ENCODE measurements at places on chromosomes 13 and 19.

GRCh38 chr19:43774103-43774939 is 6.5 kb downstream of the KCNN4 start:
- peak; percentile 71 for DNase-seq

- no peak for DNase-seq
These were observed 534 bp upstream of the HPN start for GRCh38 chr19:35040826-35041547.

- DNase-seq = peak; percentile 53
These were observed 18.2 kb downstream of the IL17D start for GRCh38 chr13:20721454-20722357.

- no peak for DNase-seq
These were observed 377.2 kb upstream of the GPC6 start for GRCh38 chr13:92849381-92849780.

DNA sequence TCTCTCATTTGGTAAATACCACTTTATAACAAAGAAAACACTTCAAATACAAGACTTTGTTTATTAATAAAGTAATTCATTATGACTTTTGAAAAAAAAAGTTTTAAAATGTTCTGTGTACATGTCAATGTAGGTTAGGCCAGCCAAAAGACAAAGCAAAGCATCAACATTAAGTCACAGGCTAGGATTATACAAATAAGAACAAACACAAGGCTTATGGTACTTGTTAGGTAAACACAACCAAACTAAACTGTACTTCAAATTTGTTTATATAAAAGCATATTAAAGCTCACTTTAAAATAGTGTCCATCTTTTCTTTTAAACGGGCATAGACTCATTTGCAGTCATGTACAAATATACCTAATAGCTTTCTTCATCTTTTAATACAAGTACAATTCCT is 86.6 kb downstream of the ZDHHC20 start:
- no peak for DNase-seq

- no peak for DNase-seq
These were observed 20.5 kb upstream of the ARL11 start for GRCh38 chr13:49607761-49608160.

- peak; percentile 33 for DNase-seq
These were observed 28.2 kb downstream of the KCNC3 start for GRCh38 chr19:50300814-50301606.

GRCh38 chr13:40410315-40410714 is 256.1 kb downstream of the FOXO1 start:
- DNase-seq = no peak

DNA sequence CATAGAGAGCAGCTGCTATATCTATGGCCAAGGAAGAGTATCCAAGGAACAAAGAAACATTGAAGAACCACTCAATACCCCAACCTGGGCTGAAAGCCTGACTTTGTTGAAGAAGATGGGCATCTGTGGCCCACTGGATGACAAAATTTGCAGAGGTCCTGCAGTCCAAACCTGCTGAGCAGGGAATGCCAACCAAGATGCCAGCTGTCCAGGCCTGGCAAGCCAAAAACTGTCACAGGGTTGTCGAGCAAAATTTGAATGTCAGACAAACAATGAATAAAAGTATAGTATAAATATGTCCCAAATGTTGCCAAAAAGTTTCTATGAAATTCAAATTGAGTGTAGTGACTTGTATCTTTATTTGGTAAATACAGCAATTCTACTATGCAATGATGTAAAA is 1040.2 kb downstream of the PCDH9 start:
- DNase-seq = no peak

DNA sequence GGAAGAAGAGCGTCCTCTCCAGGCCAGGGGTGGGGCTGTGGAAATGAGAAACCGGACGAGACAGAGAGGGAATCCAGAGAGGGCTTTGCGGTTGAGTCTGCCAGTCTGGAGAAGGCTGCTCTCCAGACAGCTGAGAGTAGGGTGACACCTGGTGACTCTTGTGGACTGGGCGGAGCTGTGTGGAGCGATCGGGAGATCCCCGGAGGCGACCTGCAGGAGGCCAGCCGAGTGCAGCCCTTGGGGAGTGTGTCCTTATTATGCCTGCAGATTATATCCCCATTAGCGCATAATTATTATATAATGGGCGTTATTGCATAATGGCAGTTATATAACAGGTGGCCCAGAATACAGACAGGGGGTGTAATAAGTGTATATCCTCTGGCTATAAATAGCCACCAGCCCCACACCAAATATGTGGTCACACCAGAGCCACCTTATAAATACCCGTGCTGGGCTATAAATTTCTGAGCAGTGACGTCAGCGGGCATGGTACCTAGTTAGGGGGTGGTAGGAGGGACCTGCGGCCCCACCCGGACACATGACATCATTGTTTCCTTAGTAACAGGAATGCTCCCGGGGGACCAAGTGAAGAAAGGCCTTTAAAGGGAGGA is 41.2 kb downstream of the NFIX start:
- DNase-seq = peak; percentile 83

DNA sequence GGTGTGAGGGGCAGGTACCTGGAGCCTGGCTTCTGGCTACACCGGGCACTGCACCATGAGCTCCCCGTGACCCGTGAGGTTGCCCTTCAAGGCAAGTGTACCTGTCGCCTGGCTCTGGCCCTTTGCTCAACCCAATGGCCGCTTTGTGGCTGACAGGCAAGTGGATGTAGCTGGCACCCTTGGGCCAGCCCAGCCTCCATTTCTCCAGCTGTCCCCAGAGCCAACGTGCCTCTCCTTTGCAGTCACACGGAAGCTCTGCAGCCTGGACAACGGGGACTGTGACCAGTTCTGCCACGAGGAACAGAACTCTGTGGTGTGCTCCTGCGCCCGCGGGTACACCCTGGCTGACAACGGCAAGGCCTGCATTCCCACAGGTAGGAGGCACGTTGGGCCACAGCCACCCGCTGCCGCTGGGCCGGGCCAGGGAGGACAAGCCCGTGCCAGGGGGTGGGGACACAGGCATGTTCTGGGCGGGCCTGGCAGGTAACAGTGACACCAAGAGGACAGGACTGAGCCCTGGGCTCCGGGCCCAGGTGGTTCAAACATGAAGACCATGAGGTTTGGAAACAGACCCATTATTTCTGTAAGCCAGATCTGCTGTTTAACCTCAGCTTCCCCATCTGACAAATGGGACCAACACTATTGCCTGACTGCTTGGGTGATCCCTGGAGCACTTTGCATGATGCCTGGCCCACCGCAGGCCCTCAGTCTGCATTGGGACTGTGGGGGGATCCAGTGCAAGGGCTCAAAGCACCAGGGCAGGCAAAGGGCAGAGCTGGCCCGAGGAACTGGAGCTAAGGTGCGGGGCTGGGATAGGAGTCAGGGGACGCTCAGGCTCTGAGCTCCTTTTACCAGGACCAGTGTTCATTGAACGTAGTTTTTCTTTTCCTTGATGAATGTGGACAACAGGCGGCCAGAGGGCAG is 17.5 kb upstream of the PROZ start:
- DNase-seq = no peak

GRCh38 chr13:66520511-66521355 is 709.4 kb downstream of the PCDH9 start:
- DNase-seq = no peak

GRCh38 chr19:2636897-2637683 is 65.4 kb downstream of the GNG7 start:
- DNase-seq = peak; percentile 53

DNA sequence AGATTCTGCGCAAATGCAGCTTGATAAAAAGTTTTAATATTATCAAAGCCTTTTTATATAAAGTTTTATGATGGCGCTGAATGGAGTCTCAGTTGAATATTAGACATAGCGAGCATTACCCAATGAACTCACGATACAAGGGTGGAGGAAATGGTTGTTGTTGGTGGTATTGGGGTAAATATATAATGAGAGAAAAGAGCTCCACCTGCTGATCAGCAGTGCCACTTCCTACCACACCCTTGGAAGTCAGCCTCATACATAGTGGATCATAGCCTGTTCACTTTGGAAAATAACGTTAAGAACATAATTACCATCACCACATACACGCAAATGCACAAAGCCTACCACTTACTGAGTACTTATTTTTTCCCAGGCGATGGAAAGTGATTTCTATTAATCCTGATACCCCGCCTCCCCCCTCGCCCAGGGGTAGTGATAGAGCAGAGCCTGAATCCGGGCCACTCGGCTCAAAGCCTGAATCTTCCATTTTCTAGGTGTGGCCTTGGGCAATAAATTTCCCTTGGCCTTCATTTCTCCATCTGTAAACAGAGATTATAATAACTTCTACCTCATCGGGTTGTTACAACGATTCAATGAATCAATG is 358.3 kb downstream of the KLF5 start:
- peak; percentile 18 for DNase-seq

DNA sequence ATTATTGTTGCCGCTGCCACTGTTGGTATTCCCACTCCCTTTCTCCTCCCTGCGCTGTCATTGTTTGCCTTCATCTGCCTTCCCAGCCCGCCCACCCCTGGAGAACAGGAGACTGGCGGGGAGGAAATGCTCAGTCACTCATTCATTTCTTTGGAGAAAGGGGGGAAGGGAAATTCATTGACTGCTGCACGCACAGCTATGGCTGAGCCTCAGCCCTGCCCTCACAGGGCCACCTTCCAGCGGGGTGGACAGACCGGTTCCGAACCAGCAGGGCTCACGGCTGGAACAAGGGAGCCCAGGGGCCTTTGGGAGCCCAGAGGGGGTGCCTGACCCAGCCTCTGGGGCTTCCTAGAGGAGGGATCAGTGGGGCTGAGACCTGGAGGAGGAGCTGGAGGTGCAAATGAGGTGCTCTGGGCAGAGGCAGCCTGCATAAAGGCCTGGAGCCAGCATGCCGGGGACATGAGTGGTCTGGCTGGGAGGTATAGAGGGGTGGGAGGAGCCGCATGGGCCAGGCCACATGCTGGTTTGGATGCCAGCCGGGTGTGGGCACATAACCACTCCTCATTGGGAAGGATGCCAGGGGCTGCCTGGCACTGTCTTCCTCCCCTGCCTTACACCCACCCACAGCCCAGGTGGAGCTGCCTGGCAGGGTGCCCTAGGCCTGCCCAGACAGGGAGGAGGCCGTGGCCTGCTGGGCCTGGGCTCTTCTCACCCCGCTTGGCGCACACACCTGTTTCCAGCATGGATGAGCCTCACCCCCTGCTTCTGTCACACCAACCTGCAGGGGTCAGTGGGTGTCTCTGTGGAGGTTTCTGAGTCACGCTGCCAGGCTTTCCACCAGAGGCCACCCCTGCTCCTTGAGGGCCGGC is 26.8 kb downstream of the PPP5C start:
- peak; percentile 78 for DNase-seq

GRCh38 chr13:74288361-74288911 is 154.2 kb upstream of the KLF12 start:
- DNase-seq = no peak

DNA sequence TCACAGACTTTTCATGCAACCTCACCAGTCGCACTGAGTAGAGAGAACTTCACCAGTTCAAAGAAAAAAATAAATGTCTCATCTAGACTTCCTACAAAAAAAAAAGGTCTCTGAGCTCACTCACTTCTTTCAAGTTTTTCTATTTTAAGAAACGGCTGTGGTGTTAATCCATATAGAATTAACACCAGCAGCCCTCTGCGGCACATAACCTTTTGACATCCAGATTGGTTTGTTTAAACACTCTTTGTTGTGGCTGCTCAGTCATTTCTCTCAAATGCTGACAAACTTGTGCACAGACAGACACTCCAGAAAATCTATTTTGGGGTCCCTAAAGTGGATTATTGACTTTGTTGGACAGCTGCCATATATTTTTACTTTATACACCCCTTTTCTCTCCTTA is 874.9 kb downstream of the EFNB2 start:
- peak; percentile 18 for DNase-seq

- DNase-seq = peak; percentile 33
These were observed 11.3 kb upstream of the ZBTB7A start for GRCh38 chr19:4077800-4078684.

DNA sequence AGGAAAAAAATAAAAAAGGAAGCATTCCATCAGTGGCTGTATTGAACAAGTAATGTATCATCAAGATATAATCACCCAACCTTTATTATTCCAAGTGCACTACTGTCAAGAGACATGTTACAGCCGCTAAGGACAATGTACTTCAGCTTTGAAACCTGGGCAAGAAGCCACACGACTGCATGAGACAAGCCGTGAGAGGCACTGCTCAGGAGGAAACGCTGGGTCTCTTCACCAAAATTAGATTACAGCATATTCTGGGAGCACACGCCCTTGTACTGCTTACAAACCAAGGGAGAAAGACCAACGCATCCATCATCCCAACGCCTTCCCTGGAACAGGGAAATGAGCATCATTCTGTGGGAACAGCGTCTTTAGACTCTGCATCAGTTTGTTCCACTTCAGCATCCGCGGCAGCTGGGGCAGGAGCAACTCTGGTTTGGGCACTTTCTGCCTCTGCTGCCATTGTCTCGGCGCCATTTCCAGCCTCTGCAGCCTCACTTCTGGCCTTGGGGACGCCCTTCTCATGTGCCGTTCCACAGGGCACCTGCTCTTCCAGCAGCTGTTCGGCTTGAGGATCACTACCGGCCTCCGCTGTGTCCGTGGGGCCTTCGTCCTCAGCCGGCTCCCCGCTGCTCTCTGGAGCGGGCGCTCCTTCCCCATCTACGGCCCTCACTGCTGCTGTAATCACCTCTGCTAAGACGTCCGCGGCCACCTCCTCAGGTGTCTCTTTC is 22.4 kb upstream of the BRD4 start:
- DNase-seq = no peak

DNA sequence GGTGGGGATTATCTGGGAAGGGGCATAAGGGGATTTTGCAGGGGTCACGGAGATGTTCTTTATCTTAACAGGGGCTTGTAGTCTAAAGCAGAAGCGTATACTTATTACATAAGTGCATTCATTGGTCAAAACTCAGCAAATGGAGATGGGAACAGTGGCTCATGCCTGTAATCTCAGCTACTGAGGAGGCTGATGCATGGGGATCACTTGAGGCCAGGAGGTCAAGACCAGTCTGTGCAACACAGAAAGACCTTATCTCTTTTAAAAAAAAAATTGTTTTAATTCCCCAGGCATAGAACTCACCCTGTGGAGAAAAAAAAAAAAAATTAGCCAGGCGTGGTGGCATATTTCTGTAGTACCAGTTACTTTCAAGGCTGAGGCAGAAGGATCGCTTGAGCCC is 18.9 kb downstream of the FAM187B start:
- DNase-seq = no peak

DNA sequence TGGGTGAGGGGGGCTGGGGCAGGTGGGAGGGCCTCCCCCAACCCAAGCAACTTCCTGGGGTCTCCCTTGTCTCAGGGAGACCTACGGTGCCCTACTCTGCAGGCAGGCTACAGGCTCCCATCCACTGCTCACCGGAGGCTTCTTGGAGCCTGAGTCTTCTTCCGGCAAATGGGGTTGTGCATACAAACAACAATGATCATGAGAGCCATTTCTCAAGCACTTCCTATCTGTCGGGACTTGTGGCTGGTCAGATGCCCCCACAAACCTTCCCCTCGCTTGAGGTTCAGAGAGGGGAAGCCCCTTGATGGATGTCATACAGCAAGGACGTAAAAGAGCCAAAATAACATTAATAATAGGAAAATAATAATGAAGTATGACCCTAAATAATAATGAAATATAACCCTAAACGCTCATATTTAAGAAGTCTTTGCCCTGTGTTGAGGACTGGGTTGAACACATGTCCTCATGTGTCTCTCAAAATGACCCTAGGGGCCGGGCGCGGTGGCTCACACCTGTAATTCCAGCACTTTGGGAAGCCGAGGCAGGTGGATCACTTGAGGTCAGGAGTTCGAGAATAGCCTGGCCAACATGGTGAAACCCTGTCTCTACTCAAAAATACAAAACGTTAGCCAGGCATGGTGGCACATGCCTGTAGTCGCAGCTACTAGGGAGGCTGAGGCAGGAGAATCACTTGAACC is 727 bp downstream of the CD37 start:
- DNase-seq = no peak

- DNase-seq = no peak
These were observed 1.6 kb downstream of the PPP1R13L start for GRCh38 chr19:45403272-45403671.

All from fibroblast of skin of scalp (primary cell).